ENCODE measurements at places on chromosomes 7 and 10. TPM values are rescaled to one million over a fixed set of nuclear protein-coding genes. Genes with fewer than 3 reads are reported as not detected.
A peak's percentile ranks its signal among the peaks of the same experiment; 100 is the strongest.

DNA sequence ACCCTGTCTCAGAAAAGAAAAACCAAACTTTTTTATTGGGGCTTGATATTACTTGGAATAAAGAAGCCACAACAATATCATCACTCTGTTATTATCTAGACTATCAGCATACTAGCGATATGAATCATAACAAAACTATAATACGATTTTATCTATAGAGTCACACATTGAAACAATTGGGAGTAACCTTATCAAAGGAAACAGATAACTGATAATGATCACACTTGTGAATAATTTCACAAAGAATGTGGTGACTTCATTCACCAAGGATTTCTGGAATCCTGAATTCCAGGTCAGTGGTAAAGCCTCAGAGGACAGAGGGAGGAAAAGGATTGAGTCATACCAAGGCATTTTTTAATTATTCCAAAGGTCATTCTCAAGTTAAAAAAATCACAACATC, 32.1 kb upstream of the NMT2 start:
- DNase-seq: no peak

- DNase-seq: no peak
These were observed 2.1 kb downstream of the ADK start for GRCh38 chr10:74153123-74153522.

DNA sequence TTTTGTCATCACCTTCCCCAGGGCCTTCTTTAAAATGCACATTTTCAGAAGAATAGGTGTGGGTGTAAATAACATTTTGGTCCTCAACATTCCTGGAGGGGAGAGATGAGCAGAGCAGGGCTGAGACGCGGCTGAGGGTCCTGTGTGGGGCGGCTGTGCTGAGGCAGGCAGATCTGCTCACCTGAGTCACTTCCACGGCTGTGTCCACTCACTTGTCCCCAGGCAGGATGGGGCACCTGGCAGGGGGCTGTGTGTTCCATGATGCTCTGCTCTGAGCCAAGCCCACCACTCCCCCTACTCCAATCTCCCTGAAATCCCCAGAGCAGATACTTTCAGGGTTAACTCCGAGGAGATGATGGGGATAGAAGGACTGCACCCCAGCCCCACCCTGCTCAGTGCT, 93.8 kb downstream of the GLRX3 start:
- no peak for DNase-seq

DNA sequence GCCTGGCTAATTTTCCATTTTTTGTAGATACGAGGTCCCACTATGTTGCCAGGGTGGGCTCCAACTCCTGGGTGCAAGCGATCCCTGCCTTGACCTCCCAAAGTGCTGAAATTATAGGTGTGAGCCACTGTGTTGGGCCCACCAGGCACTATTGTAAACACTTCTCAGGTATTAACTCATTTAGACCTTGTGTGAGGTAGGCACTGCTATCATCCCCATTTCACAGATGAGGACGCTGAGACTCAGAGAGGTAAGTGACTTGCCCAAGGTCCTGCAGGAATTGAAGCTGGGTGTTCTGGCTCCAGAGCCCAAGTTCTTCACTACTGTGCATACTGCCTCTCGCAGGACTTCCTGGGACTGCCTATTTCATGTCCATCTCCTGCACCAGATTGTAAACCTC, 67.1 kb upstream of the SYPL1 start:
- DNase-seq: no peak

- peak; percentile 23 for DNase-seq
These were observed 180.5 kb upstream of the ASAH2 start for GRCh38 chr10:50431791-50432190.

DNA sequence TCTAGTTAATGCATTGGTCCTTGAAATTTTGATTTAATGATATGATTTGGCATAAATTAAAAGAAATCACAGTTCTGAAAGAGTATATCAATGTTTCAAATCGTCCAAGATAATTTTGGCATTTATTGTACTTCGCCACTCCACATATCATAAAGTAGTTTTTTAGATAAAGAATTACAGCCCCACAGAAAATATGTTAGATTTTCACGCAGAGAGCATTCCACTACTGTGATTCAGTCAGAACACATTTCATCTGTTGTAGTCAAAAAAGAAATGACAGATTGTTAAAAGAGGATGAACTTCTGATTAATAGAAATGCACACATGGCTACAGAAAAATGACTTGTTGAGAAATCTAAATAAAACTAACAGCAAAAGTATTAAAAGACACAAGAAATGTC, 1063.5 kb upstream of the LRRN3 start:
- DNase-seq: no peak

GRCh38 chr10:66928776-66929175, 2.9 kb downstream of the LRRTM3 start:
- no peak for DNase-seq

DNA sequence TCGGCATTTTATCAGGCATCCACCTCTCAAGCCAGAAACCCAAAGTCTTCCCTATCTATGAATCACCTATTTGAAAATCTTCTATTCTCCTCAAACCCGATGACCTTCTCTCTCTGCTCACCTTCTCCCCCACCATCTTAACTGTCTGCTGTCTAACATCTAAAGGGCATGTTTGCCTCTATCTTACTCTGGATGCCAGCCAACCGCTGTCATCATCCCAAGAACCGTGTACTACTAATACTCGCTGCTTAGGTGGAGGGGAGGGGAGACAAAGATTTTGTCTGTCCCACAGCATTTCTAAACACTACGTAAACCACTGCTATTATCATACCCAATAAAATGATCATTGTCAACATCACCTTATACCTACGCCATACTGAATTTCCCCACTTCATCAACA, 29.5 kb downstream of the PAXIP1 start:
- DNase-seq: no peak

GRCh38 chr10:49830846-49831245, 68.7 kb upstream of the OGDHL start:
- no peak for DNase-seq

DNA sequence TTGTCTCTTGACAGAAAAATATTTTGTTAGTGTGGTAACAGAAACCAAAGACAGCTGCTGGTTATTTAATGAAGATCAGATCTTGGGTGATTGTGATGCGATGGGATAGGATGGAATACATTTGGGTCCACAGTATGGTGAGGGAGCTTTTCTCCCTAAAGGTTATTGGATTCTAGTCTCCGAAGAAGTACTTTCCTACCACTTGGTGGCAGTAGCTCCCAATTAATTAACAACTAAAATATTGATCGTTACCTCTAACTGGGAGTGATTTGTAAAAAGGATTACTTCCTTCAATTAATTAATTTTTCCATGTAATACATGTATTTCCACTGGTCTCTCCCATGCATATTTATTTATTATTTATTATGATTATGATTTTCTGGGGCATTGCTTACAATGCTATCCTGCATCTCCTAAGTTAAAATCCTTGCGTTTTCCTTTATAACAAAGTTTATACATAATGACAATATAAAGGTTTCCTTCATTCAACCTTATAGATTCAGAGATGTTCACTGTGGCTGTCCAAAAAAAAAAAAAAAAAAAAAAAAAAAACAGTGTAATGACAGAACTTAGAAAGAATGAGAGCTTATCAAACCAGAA, 25.6 kb downstream of the TMEM196 start:
- no peak for DNase-seq

- DNase-seq: no peak
These were observed 34.7 kb downstream of the DDIT4 start for GRCh38 chr10:72308320-72308987.

- DNase-seq: no peak
These were observed 125.3 kb upstream of the CELF2 start for GRCh38 chr10:10892290-10892875.

- no peak for DNase-seq
These were observed 4.3 kb downstream of the NOC3L start for GRCh38 chr10:94358480-94358879.

DNA sequence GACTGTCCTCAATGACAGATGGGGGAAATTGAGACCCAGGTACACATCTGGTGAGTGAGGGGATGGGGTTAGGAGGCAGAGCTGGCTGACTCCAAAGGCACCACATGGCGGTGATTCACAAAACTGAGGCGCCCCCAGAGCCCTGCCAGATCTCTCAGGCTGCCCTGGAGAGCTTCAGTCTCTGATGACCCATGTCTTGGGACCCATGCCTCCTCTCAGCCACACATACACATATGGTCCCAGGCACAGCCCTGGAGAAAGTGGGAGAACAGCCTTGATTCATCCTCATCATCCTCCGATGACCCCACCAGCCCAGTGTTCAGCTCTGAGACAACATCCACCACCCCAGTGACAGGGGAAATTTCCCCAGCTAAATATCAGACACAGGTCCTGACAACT, 426.0 kb downstream of the RPS24 start:
- DNase-seq: no peak

DNA sequence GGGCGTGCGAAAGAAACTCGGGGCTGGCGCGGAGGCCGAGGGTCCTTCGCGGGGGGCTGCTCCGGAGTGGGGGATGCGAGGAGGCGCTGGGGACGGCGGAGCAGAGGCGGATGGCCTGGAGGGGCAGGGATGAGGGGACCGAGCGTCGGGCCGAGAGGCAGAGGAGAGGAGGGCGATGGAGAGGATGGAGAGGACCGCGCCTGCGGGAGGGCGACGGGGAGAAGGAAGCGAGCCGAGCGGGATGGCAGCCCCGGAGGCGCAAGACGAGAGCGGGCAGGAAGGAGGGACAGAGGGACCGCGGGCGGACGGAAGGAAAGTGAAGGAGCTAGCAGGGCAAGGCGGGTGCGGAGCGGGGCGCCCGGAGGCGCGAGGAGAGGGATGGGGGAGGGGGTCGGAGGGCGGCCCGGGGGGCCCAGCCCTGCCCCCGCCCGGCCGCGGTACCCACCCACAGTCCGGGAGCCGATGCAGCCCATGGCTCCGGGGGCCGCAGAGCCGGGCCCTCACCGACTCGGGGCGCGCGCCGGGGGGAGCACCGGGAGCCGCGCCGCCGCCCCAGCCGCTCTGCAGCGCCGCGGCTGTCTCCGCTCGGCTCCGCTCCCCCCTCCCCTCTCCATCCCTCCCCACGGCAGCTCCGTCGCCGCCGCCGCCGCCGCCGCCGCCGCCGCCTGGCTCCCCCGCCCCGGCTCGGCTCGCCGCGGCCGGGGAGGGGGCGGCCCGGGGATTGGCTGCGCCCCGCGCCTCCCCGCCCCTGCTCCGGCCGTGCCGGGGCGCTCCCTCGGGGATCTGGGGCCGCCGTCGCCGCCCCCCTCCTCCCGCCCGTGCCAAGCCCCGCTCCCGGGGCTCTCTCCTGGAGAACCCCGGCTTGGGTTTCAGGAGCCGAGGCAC, at the start of gene FAM131B:
FAM131B (minus strand) TSS at position 583 of the 885 bp plus-strand sequence; CDS start at position 473, 110 bp downstream.
- peak; percentile 31 for DNase-seq

- DNase-seq: no peak
These were observed 84.5 kb upstream of the SEMA3C start for GRCh38 chr7:81003326-81003725.

GRCh38 chr7:104093127-104093526, 103.7 kb upstream of the RELN start:
- no peak for DNase-seq

GRCh38 chr7:131633342-131633843, 77.0 kb upstream of the PODXL start:
- no peak for DNase-seq

- no peak for DNase-seq
These were observed 147.7 kb downstream of the DNAJB6 start for GRCh38 chr7:157484411-157485081.

DNA sequence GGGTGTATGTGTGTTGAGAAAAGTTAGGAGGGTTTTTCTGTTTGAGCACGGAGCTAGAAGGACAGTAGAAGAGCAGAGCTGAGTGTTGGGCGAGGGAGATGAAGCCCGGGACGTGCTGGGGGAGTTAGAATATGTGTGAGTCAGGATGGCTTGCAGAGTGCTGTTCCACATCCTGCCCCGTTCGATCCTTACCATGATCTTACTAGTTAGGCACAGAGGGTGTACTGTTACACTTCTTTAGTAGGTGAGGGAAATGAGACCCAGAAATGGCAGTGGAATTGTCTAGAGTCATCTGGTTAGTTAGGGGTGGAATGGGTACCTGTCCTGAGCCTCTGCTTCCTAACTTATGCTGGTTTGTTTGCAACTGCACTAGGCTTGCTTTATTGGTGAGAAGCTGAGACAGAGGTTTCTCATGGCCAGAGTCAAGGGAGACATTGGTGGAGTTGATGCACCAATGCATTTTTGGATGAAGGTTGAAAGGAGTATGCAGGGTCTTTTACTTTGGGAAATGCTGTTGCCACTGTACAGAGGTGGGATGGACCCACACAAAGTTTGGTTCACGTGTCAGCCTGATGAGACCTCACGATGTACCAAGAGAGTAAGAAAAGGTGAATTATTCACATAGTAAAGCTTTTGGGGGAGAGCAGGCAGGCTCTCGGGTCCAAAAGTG, 42.4 kb downstream of the CCNY start:
- DNase-seq: no peak

DNA sequence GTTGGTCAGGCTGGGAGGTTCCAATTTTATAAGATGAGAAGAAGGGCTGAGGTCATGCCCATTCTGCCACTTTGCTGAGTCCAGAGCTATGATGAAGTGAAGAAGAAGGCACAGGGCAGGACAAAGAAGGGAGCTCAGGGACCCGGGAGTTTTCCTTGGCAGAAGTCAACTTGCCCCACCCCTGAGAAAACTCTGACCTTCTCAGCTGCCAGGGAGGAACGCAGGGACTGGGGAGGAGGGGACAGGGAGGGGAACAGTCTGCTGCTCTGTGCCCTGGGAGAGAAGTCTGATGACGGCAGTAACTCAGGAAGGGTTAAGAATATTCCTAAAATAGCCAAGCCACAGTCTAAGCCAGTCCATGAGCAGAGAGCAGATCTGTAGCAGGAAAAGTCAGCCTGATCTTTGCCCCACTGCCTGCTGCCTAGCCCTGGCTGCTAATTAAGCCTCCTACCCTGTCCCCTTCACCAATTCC, 11.7 kb downstream of the ADIRF start:
- no peak for DNase-seq

DNA sequence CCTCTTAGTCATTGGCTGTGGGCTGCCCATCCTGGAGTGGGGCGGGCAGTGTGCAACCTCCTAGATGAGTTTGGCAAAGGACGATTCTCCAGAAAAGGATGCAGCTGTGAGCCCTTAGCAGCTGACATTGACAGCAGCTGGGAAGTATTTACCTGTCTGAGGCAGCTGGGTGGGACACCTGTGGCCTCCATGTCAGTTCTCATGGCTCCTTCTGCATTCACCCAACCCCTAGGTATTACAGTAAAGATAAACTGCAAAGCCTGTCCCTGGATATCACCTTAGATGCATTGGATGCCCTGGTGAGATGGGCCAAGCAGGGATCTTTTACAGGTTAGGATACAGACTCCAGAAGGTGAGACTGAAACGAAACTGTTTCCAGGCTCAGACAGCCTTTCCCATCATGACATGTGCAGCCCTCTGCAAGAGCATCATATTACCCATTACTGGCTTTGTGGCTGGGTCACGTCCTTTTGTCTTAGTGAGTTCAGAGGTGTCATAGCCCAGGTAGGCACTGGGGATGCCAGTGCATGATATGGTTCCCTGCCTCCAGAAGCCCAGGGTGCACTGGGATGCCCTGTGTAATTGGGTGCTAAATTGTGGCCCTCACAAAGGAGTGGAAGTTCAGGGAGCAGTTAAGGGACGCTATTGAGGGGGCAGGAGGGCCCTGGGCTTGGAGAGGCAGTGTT, 28.9 kb downstream of the MINDY4 start:
- DNase-seq: no peak

Gene ZNF22
- total RNA-seq: 20.9 TPM

Gene STK32C
- 14.5 TPM for total RNA-seq

Gene CDHR1
- total RNA-seq: 0.64 TPM

Gene MBL2
- not detected for total RNA-seq

Gene AKR1B15
- total RNA-seq: not detected

Gene METTL2B
- 34.1 TPM for total RNA-seq

Gene TDRD1
- 0.20 TPM for total RNA-seq

Gene ABCB1
- 5.0 TPM for total RNA-seq

Gene CACNB2
- not detected for total RNA-seq

Gene ZNF862
- 23.0 TPM for total RNA-seq

Gene CYP3A5
- not detected for total RNA-seq

Gene EFCAB10
- not detected for total RNA-seq

Gene DHX32
- total RNA-seq: 10.7 TPM

All from activated naive CD4-positive, alpha-beta T cell treated with anti-CD3 and anti-CD28 coated beads, Interleukin-2, amount 50 U/mL, for 72 hours (primary cell).